ENCODE measurements at places on chromosomes 11 and 22.

GRCh38 chr11:129317571-129317970 lies 58.1 kb upstream of the BARX2 start:
- no peak for DNase-seq

- no peak for DNase-seq
Measured at GRCh38 chr11:43975629-43976028, 33.2 kb downstream of the C11orf96 start.

- DNase-seq, result no peak
Measured at GRCh38 chr11:67364783-67365722, 8.3 kb downstream of the CLCF1 start.

DNA sequence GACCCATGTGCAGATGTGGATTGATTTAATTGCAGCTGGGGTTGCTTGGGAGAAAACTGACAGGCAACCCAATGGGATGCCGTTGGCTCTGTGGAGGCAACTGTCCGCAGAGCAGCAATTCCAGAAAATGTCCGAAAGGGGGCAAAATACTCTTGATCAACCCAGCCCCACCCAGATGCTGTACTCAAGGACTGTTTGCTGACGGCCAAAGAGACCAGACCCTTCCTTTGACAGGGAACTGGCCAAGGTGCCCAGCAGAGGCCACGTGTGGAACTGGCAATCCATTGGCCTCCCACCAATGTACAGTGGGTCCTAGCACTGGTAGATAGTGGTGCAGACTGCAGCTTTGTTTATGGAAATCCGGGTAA lies 29.7 kb upstream of the KCNA4 start:
- DNase-seq, result peak; percentile 3

DNA sequence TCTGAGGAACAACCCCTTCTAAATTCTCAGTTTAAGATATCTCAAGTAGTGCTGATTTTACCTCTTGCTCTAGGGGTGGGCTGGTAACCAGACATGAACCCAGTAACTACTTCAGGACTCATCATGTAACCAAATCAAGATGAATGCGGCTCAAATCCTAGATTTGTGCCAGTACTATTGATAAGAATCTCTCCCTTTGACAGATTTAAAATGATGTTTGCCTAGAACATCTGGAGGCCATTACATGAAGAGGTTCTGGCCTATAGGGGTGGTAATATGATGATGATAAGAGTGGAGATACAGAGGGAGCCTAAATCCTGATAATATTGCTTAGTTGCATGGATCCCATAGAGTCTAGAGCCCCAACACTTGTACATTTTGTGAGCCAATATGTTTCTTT lies 672.6 kb upstream of the ANO5 start:
- DNase-seq, result no peak

DNA sequence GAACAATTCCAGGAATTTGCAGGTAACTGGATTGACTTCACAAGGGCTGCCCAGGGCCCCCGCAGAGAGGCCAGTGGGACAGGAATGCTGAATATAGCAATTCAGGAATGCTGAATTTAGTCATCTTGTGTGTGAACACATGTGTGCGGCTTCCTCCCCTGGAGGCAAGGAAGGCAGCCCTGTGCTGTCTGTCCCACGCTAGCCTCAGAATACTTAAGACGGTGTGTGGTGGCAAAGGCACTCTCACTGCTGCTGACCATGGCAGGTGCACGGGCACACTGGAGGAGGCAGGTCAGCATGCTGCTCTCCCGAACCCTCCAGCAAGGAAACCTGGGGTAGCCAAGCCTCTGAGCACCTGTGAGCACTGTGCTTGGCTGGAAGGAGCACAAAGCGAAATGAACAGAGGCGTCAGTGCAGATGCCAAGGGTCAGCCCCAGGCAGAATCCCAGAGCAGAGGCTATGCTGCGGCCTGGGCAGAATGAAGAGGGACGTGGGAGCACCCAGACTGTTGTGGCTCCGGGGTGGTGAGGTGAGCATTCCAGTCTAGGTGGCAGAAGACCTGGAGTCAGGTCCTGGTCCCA lies 2.7 kb downstream of the GNAZ start:
- no peak for DNase-seq

DNA sequence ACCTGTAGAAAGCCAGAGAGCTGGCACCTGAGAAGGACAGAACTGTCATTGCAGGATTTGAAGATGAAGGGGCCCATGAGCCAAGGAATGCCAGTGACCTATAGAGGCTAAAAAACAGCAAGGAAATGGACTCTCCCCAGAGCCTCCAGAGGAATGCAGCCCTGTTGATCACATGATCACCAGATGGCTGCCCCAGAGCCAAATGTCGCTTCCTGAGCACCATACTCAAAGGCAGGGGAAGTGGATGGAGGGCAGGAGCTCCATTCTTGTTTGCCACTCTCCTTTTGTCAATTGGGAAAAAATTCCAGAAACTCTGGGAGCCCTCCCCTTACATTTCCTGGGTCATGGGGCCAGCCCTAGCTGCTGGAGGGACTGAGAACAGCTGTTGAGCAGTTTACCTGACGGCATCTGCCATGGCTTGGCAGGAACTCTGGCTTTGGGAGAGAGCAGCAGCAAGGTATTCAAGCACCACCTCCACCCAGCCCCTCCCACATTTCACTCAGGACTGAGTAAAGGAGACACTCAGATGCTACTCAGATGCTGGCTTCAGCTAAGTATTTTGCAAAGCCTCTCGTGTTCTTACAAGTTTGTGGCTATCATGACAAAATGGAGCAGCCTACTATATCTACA lies 46.9 kb downstream of the DKK3 start:
- no peak for DNase-seq

DNA sequence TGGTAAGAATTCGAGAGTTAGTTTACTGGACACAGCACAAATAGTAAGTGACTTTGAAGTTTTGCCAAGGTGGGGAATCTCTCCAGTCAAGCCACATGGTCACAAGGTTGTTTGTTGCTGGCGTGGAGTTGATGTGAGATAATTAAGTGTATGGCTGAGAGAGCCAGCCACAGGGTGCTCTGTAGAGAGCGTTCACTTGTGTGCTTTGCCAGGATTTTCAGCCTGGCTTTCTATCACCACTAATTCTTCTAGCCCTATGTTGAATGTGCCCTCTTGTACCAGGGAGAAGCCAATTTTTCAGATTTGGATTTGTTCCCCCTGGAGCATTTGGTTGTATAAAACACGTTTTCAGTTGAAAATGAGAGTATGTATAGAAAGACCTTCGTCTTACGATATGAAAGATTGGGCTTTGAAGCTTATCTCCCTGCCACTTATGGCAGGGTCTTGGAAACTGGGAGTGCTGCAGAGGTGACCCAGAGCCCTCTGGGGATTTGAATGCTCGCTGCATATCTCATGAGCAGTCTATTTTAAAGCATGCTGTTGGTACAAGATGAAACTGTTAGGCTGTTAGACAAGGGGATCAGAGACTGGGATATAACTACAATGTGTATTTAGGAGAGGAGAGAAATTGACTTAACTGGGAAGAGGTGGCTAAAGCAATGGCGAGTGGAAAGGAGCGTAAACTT lies 28.6 kb downstream of the CSRP3 start:
- DNase-seq, result peak; percentile 49

DNA sequence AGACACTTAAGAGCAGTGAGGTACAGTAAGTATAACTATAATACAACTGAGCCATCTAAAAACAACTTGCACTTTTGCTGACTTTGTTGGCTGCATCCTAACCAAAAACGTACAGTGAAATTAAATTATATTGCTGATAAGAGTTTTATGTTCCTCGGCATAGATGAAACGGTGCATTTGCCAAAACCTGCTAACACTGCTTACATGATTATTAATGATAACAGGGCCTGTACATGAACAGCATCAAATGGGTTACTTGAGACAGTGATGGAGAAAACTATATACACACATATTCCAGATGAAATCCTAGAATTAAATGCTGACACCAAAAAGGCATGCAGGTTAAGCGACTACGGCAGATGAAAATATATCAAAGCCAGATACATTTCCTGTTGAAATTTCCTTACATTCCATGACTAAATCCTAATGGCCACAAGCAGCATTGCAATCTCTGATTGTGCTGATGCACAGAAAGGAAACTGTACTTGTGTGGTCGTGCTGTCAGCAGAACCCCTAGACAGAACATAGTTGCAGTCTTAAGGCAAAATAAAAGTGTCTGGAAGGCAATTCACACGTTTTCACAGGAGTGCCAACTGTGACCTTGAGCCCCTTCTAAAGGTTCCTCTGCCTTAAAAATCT lies 143.9 kb downstream of the CADM1 start:
- DNase-seq, result no peak

- no peak for DNase-seq
Measured at GRCh38 chr11:134291196-134291595, 15.0 kb downstream of the GLB1L3 start.

- no peak for DNase-seq
Measured at GRCh38 chr11:25910086-25910485, 421.8 kb upstream of the ANO3 start.

- no peak for DNase-seq
Measured at GRCh38 chr11:36187622-36188021, 101.6 kb downstream of the COMMD9 start.

DNA sequence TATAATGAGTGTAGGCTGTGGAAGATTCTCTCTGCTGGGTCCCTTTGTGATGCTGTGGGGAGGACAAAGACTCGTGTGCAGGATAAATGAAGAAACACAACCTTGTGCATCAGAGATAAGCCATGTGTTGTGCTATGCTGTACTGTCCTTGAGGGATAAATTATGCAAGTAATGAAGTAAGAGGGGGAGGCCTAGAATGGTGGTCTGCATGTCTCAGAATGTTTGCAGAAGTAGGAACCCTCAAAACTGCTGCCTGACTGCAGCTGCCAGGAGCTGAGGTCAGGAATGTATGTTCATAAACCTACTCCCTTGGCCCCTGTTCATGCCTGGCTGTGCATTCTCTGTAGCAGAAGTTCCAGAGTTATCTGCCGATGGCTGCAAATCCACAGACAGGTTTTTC lies 4.6 kb upstream of the SMCO4 start:
- no peak for DNase-seq

- no peak for DNase-seq
Measured at GRCh38 chr11:108865406-108865805, 200.5 kb downstream of the DDX10 start.

GRCh38 chr11:105754260-105754659 lies 144.4 kb downstream of the GRIA4 start:
- DNase-seq, result no peak

DNA sequence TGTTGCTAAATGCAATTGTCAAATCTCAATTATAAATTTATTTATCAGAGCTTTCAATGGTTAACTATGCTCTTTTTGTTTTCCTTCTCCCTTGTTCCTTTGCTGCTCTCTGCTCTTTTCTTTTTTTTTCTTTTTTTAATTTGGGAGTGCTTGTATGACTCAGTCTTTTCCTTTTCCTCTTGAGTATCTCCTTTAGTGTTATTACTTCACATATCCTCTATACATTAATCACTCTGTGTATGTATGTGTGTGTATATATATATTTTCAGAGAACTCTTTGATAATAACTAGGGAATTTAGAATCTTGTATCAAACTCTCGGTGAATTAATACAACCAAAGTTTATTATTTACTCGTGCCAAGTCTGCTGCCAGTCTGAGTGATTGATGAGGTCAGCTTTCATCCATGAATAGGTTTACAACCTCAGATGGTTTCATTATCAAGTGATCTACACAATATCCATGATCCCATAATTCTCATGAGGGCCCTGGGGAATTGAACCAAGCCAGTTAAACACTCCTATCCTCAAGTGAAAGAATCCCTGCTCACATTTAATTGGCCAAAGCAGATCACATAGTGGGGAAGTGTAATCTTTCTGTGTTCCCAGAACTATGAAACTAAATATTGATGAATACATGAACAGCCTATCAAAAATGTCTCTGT lies 743.4 kb upstream of the CNTN5 start:
- no peak for DNase-seq

DNA sequence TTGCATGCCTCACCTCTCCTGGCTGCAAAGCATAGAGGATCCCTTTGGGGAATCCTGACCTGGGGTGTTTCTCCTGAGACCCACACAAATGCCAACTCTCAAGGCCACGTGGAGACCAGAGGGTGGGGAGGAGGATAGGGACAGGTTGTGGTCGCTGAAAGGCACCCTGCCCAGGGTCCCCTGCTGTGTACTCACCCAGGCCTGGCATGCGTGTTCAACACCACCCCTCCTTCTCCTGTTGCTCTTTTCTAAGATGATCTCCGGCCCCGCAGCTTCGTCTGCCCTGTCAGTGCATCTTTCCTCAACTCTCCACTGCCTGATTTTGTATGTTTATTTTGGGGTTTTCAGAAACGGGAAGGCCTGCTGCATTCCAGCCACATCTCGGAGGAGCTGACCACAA lies 44.6 kb upstream of the PARVG start:
- DNase-seq, result no peak

GRCh38 chr11:289398-289711 lies 429 bp downstream of the PGGHG start:
- DNase-seq, result no peak

GRCh38 chr11:61378713-61379313 lies 13.6 kb upstream of the TMEM216 start:
- DNase-seq, result no peak

- DNase-seq, result no peak
Measured at GRCh38 chr11:90294526-90294925, 71.7 kb upstream of the CHORDC1 start.

DNA sequence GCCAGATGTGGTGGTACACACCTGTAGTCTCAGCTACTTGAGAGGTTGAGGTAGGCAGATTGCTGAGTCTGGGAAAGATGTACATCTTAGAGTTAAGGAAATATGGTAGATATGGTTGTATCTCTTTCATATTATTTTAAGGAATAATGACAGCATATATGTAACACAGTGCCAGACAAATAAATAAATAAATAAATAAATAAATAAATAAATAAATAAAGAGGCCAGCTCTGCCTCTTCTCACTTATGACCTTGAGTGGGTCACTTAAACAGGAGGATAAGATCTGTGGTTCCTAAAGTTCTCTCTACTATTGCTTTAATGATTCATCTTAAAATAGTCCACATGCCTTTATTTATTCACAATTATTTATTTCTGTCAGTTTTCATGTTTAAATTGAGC lies 890.9 kb upstream of the TENM4 start:
- DNase-seq, result no peak

- DNase-seq, result no peak
Measured at GRCh38 chr11:114061048-114061680, 1.7 kb downstream of the ZBTB16 start.

DNA sequence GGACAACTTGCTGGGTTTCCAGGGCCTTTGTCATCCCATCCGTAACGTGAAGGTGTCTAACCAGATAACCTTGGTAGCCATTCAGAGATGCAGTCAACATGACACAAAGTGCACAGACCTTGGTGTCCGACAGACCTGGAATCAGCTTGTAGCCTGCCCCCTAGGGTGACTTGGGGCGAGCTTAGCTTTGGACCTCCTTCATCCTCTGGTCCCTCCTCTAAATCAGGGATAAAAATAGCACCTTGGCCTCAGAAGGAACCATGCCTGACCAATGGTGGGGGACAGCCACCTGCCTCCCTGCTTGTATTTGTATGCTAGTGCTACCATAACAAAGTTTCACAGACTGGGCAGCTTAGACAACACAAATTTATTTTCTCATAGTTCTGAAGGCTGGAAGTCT lies 3.7 kb downstream of the SNRPD3 start:
- DNase-seq, result no peak

Measured in NCI-H446 (cell line).